D341Med (cell line): ENCODE measurements at places on chromosomes 7 and 10.

GRCh38 chr7:16433568-16434122 is 12.3 kb upstream of the CRPPA start:
- no peak for DNase-seq

DNA sequence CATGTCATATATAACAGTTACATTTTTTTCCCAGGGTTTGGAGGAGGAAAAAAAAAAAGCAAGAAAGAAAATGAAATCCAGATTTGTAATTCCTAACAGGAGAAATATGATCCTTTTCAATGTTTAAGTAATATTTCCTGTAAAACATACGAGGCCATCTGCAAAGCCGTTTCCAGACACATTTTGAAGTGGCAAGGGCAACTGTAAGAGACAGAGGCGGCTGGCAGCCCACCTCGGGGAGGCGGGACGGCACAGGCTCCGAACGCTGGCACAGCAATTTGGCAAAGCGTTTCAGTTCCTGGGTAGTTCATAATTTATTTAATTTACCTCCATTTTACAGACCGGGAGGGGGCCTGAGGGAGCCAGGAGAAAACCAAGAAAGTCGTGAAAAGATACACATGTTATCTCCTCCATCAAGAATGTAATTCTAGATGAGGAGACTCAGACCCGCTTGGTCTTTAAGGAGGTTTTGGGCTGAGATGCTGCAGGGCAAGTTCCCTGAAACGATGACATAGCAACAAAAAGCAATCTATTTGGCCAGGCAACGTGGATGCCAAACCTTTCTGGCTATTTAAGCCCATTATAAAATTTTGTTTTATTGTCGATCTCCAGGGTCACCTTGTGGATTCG is 448.5 kb upstream of the MKI67 start:
- no peak for DNase-seq

GRCh38 chr10:15824498-15824897 is 35.8 kb downstream of the MINDY3 start:
- DNase-seq, result no peak

GRCh38 chr7:74324531-74325209 is 35.5 kb downstream of the CLIP2 start:
- DNase-seq, result peak; percentile 30

DNA sequence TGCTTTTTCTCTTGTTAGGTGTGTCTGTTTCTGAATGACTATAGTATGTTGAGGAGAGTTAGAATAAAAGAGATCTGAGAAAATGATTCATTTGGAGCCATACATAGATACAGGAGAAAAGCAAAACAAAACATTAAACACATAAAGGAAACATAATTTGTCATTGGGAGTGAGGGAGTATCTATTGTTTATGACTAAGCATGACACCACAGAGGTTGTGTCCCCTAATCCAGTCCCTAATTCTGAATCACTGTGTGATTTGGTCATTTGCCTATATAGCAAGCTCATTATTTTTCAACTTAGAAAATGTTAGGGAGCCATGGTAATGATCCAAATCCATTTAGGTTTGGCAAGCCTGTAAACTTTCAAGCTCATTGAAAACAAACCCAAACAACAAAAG is 132.3 kb upstream of the BMPER start:
- DNase-seq, result no peak

GRCh38 chr7:110621289-110621688 is 469.6 kb upstream of the LRRN3 start:
- no peak for DNase-seq

DNA sequence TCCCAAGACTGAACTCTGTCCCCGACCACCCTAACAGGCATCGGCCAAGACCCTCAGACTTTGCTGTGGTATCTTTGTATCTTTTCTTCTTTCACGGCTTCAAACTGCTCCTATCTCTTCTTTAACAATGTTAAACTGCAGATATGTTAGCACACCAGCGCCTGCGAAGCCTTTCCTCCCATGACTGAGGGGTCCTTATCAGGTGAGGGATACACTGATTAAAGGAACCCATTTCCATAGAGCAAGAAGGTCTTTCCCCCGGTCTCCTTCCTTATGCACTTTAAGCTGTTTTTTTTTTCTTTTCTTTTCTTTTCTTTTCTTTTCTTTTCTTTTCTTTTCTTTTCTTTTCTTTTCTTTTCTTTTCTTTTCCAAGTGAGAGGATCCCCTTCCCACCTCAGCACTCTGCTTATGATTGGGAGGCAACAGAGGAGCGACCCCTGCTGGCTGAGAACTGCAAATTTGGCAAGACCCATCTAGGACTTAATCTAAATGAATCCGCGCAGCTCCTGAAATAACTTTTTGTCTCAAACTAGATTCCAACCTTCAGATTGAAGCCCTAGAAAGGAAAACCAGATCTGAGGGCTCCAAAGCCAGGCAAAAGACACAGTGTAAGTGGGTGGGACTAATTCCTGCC is 109.9 kb downstream of the ITGB8 start:
- DNase-seq, result no peak

DNA sequence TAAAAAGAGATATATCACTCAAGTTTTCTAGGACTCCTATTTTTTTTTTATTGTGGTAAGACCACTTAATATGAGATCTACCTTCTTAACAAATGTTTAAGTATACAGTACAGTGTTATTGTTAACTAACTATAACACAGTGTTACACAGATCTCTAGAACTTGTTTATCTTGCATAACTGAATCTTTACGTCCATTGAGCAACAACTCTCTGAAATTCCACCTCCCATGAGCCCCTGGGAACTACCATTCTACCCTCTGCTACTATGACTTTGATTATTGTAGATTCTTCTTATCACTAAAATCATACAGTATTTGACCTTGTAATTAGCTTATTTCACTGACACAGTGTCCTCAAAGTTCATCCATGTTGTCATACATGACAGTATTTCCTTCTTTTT is 22.5 kb upstream of the REEP3 start:
- DNase-seq, result no peak

DNA sequence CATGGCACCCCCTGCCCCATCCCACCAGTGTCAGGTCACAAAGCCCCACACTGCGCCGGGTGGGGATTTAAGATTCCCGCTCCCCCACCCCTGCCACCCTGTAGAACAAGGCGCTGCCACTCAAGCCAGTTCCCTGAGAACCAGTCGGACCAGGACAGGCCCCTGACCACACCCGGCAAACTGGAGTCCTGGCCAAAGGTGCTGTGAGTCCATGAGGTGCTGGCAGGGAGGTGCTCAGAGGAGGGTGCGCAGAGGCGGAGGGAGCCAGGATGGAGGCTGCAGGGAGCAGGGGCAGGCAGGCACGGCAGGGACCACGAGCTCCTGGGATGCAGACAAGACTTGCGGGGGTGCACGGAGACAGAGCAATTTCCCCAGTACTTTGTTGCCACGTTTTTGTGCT is 19.7 kb upstream of the GDI2 start:
- no peak for DNase-seq

GRCh38 chr7:40348126-40348728 is 213.4 kb downstream of the SUGCT start:
- DNase-seq, result no peak

DNA sequence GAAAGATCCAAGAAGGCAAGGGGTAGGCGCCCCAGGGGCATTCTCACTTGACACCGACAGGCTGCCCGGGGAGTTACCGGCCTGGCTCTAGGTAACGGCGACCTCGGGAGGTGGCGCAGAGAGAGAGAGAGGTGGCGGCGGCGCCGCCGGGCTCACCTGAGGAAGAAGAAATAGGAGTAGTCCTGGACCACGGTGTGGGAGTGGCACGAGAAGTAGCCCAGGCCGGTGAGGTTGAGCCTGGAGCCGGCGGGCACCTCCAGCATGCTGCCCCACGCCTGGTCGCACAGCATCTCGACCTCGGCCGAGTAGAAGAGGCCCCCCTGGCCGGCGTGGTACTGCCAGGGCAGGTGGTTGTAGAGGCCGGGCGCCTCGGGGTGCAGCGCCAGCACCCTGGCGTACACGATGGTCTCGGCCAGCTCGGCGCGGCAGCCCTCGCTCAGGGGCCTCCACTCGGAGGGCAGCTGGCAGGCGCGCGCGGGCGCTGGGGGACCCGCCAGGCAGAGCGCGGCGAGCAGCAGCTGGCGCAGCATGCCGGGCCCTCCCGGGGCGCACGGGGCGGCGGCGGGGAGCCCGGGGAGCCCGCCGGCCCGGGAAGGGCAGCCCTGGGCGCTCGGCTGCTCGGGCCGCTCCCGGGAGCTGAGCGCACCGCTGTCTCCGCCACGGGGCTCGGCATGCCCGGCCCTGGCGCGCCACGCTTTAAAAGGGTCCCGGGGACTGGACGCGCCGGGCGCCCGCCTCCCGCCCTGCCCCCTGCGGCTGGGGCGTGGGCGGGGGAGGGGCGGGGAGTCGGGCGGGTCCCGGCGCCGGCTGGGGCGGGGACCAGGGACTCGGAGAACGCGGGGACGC is at the start of gene CCDC3:
Gene CCDC3 (minus strand): TSS at position 673 of the 846 bp plus-strand sequence. CDS start 143 bp downstream, at position 530.
- peak; percentile 63 for DNase-seq

- no peak for DNase-seq
Observed at GRCh38 chr7:89042940-89043339, 247.4 kb upstream of the TEX47 start.

GRCh38 chr7:43195256-43195655 is 82.8 kb downstream of the HECW1 start:
- DNase-seq, result no peak

- DNase-seq, result no peak
Observed at GRCh38 chr10:130990486-130990885, 321.0 kb downstream of the TCERG1L start.

GRCh38 chr7:122847871-122848473 is 38.3 kb downstream of the CADPS2 start:
- DNase-seq, result no peak

DNA sequence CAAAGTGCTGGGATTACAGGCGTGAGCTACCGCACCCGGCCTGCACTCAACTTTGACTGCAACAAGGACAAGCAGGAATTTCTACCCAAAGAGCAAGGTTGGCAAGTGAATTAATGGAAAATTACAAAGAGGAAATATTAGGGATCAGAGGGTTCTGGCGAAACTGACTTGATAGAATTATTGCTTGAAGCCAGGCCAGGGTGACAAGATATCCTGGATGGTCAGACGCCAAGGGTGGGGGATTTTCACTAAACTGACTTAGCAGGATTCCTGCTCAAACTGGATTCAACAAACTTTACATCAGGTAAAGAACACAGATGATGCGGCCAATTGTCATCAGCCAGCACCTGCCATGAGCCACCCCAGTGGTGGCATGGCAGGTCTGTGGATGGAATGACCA is 603.6 kb upstream of the MGMT start:
- no peak for DNase-seq

DNA sequence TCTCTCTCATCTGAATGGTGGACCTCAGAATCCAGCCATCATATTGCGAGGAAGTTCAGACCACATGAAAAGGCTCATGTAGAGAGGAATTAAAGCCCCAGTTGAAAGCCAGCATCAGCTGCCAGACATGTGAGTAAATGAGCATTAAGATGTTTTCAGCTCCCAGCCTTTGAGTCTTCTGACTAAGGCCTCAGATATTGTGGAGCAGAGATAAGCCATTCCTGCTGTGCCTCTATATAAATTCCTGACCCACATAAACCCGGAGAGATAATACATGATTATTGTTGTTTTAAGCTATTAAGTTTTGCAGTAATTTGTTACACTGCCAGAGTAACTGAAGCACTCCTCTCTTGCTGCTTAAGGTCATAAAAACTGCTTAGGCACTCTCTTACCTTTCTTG is 14.6 kb downstream of the FAM149B1 start:
- DNase-seq, result no peak

DNA sequence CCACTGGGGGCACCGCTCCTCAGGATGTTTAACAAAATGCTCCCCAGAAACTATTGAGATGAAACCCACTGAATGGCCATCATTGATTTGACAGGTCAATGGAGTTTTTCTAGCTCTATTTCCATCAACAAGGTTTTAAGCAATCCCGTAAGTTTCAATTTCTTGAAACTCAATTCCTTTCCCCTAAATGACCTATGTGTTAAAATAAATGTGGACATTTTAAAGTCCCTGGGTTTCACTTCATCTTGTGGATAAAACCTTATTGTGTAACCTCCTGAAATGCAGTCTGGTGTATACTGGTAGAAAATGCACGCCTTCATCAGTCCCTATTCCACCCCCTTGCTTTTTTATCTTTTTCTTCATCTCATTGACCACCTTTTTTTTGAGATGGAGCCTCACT is 8.9 kb upstream of the C7orf33 start:
- no peak for DNase-seq

- no peak for DNase-seq
Observed at GRCh38 chr10:44745920-44746319, 165.2 kb upstream of the TMEM72 start.

- DNase-seq, result no peak
Observed at GRCh38 chr7:47572094-47572445, 9.8 kb downstream of the TNS3 start.

DNA sequence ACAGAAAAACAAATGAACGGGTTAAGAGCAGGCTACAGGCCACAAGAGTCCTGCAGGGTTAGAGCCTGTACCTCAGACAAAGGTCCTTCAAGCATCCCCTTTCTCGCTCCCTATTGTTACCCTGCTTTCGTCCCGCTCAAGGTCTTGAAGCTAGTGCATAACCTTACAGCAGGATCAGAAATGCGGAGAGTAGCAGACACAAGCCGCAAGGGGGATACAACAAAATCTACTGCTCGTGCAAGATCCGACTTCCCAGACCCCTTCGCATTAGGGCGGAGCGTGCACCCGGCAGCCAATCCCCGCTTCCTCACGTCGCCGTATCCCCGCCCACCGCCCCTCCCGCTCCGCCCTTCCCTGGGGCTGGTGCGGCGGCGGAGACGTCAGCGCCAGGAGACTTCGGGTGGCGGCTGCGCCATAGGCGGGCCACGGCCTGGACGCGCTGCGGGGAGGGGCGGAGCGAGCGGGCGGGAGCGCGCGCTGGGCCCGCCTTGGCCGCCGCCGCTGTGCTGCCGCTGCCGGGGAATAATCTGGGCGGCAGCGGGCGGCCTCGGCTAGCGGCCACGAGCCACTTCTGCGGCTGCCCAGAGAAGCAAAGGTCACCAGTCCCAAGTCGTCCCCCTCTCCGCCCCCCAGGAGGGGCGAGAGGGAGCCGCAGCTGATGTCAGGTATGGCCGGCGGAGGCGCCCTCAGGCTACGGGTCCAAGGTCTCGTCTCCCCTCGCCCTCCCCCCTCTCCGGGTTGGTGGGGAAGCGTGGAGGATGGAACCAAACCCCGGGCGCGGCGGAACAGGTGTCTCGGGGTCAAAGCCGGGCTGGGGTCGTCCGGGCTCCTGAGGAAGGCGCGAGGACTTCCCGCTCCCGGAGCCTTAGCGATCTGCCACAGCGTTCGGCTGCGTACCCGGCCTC is at the start of gene C1GALT1:
Gene C1GALT1 (plus strand): TSS at position 389 of the 905 bp plus-strand sequence. CDS start 51,776 bp downstream, outside the sequence.
- DNase-seq, result peak; percentile 98

- DNase-seq, result peak; percentile 20
Observed at GRCh38 chr10:112950714-112951358, 789 bp downstream of the TCF7L2 start.
